HuH-7.5 (cell line): ENCODE measurements at places on chromosomes 6 and 20.

GRCh38 chr6:10723567-10723881, 654 bp downstream of the TMEM14C start:
- no peak for DNase-seq

- no peak for DNase-seq
Observed at GRCh38 chr6:53312355-53312754, 36.4 kb downstream of the ELOVL5 start.

GRCh38 chr6:167550941-167551627, 226.2 kb downstream of the TTLL2 start:
- no peak for DNase-seq

GRCh38 chr6:151409260-151409659, 17.9 kb upstream of the ZBTB2 start:
- DNase-seq: no peak

GRCh38 chr20:62832951-62833391, 16.1 kb downstream of the COL9A3 start:
- DNase-seq: no peak

DNA sequence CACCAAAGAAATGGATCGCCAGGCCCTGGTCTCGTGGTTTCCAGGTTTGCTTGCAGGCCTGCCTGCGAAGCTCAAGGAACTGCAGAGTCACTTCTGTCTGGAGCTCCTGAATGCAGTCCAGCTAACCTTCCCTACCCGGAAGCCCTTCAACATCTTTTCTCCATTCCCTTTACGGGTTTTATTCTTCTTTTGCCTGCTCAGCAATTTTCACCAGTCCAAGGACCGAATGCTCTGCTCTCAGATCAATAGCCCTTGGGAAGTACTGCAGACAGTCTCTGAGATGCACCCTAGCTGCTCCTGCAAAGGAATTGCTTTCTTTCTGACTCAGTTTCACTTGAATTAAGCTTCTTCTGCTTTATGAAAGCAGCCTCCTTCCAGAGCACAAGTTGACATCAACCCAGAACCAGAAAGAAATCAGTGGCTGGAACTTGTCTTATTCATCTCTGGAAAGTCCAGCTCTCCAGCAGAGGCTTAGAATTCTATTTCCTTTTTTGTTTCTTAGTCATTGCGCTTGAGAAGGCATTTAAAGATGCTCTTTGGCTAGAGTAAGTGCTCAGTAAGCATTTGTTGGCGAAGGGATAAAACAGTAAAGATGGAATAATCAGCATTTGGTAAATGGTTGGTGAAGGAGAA, 18.7 kb upstream of the YWHAB start:
- no peak for DNase-seq

GRCh38 chr6:44068607-44069296, 58.5 kb downstream of the MRPL14 start:
- DNase-seq: no peak

GRCh38 chr20:32238483-32239425, 31.1 kb downstream of the POFUT1 start:
- no peak for DNase-seq

DNA sequence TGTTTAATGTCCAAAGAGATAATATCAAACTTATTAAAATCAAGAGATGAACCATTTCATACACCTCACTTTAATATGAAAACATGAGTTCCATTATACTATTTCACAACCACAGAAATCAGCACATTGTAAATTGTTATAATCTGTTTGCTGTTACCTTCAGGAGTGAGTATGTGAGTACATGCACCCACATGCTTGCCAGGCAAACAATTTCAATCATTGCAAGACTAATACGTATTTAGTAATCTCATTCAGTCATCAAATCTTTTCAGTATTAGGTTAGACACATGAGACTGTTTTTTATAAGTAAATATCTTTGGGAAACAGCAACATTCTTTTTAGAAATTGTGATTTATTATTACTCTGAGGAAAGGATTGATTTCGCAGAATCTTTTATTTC, 9.3 kb upstream of the EPM2A start:
- DNase-seq: no peak

- no peak for DNase-seq
Observed at GRCh38 chr6:116451916-116452315, 9.3 kb upstream of the CALHM6 start.

GRCh38 chr6:19864285-19864684, 27.1 kb downstream of the ID4 start:
- DNase-seq: no peak

GRCh38 chr20:31604567-31605030, 490 bp upstream of the ID1 start:
- DNase-seq: no peak

- DNase-seq: peak; percentile 71
Observed at GRCh38 chr20:1185790-1186334, 1.1 kb upstream of the TMEM74B start.

DNA sequence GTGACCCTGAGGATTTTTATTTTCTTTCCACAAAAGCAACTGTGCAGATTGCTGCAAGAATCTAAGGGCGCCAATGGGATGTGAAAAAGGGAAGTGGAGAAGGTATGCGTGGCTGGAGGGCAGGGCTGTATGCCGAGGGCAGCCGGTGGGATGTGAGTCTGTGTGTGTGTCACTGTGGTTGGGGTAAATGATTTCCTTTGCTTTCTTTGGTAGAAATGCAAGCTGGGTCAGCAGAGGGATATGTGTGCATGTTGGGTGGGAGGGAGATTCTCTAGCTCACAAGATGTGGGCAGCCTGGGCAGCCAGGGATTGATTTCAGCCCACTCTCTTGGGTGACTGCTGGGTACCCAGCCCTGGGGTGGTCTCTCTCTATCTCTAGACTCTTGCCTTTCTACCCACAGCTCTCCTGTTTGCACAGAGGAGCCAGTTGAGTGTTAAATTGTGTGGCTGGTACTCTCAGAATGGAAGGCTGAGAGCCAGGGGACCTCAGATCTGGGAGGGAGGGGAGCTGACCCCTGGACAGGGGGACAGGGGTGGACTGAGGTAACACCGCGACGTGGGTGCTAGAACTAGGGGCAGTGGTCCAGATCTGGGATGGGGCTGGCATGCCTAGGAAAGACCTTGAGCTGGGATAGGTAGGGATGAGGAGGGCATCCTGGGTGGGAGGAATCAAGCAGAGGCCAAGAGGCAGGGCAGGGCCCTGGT, 136.8 kb upstream of the RNF24 start:
- no peak for DNase-seq

GRCh38 chr6:161631676-161632194, 357.9 kb upstream of the AGPAT4 start:
- DNase-seq: no peak

GRCh38 chr20:4544765-4545164, 176.9 kb upstream of the PRND start:
- no peak for DNase-seq

GRCh38 chr6:43359381-43359780, 10.1 kb downstream of the ZNF318 start:
- DNase-seq: no peak

GRCh38 chr6:159602431-159603041, 90.5 kb downstream of the SOD2 start:
- no peak for DNase-seq

GRCh38 chr6:53244958-53245357, 96.3 kb upstream of the GCM1 start:
- DNase-seq: no peak

DNA sequence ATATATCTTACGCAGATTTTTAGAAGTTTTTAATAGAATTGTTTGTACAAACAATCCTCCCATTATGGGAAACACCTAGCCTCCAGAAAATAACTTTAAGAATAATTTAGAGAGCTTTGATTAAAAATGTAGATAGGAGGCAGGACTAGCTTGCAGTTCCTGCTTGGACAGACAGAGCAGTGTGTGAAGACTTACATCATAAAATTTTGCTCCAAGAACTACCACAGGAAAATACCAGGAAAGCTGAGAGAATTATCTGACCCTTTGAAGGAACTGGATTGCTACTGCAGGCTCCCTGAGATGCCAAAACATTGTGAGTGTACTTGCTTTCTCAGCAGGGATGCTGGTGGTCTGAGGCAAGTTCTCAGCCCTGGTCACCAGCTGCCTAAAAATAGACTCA, 64.2 kb downstream of the EYS start:
- DNase-seq: no peak

DNA sequence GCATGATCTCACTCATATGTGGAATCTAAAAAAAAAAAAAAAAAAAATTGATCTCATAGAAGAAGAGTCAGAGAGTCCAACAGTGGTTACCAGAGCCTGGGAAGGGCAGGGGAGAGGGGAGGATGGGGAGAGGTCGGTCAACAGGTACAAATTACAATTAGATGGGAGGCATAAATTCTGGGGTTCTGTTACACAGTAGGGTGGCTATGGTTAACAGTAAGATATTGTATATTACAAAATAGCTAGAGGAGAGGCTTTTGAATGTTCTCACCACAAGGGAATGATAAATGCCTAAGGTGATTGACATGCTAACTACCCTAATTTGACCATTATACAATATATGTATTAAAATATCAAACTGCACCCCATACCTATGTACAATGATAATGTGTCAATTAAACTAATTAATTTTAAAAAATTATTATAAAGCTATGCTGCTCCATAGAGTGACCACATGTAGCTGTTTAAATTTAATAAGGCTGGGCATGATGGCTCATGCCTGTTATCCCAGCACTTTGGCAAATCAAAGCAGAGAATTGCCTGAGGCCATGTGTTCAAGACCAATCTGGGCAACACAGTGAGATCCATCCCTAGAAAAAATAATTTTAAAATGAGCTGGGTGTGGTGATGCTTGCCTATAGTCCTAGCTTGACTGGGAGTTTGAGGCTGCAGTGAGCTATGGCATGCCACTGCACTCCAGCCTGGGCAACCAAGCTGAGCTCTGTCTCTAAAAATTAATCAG, 70.9 kb downstream of the SNX5 start:
- DNase-seq: no peak

GRCh38 chr6:66210964-66211363, 503.9 kb upstream of the EYS start:
- DNase-seq: no peak

DNA sequence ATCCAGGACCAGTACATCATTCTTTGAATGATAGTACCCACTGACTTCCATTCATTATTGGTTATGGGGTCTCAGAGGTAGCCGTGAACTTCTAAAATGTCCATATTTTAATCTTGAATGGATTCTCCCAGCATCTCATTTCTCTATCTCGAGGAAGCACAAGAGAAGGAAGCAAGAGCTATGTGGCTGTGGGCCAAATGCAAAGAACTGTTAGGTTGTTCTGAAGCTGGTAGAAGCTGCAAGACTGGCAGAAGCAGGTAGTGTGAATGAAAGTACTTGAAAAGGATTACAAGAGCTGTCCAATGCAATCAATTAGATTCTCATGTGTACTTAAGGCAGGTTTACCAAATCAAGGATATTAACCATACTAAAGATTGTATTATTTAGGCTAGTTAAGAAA, 1131.8 kb downstream of the GRIK2 start:
- no peak for DNase-seq

DNA sequence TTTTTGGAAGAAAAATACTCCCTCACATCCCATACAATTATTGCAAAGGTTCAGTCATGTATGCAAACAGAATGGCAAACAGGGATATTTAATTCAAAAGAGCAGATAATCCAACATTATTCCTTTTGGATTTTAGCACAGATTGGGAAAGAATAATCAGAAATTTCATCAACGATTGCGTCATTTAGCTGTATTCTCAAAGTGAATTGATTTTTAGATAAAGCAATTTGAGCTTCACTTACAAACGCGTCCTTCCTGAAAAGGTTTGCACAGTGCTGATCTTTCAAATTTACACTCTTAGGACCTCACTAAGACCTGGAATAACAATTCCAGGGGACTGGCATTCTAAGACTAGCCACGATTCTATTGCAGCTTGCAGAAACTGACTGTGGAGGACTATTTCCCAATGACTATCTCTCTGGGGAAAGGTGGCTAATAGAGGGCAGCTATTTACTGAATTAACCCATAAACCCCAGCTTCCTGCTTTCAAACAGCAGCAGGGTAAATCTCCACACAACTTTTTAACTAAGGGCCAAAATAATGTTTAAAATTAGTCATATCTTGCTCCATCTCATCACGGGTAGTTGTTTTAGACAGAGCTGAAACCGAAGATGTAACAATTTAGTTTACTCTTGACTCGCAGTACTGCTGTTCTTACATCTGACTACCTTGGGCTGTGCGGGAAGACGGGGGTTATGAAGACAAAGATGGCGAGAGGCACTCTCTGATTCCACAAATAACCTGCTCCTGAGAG, 131.2 kb upstream of the FAM184A start:
- DNase-seq: peak; percentile 37

DNA sequence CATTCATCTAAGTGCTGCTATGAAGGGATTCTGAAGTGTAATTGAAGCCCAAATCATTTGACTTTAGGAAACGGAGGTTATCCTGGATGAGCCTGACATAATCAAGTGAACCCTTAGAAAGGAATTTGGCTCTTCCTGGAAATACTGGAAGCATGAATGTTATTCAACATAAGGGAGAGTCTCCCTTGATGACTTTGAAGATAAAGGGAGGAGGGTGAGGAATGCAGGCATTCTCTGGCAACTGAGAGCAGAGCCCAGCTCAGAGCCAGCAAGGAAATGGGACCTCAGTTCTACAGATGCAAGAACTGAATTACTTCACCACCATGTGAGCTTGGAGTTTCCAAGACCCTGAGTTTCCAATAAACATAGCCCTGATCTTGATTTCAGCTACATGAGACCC, 168.2 kb downstream of the DLL1 start:
- DNase-seq: no peak

- no peak for DNase-seq
Observed at GRCh38 chr20:11270566-11270965, 596.8 kb upstream of the JAG1 start.

DNA sequence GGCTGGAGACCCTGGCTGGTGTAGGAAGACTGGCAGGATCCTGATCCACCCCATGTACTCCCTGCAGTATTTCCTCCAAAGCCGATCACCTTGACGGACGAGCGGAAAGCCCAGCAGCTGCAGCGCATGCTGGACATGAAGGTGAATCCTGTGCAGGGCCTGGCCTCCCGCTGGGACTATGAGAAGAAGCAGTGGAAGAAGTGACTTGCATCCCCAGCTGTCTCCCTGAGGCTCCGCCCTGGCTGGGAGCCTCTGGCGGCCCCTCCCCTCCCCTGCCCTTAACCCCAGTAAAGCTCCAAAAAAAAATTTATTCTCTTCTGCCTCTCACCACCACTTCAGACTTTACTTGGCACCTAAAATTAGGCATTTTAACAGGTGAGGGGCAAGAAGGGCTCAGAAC, 7.0 kb downstream of the COX4I2 start:
- no peak for DNase-seq

DNA sequence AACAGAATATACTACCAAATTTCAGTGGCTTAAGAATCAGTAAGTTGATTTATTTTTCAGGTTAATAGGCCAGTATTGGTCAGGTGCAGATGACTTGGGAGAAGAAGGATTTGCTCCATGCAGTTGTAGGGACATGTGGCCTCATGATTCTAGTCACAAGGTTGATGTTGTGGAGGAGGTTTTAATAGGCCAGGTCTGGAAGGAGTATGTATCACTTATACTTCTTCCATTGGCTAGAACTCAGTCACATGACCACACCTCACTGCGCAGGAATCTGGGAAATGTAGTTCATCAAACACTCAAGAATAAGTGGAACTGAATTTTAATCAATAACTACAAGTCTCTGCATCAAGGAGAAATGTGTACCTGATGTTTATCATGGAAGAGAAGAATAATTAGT, 281.5 kb upstream of the QKI start:
- no peak for DNase-seq
